ENCODE measurements at places on chromosomes 1 and 21.
A peak's percentile ranks its signal among the peaks of the same experiment; 100 is the strongest.

DNA sequence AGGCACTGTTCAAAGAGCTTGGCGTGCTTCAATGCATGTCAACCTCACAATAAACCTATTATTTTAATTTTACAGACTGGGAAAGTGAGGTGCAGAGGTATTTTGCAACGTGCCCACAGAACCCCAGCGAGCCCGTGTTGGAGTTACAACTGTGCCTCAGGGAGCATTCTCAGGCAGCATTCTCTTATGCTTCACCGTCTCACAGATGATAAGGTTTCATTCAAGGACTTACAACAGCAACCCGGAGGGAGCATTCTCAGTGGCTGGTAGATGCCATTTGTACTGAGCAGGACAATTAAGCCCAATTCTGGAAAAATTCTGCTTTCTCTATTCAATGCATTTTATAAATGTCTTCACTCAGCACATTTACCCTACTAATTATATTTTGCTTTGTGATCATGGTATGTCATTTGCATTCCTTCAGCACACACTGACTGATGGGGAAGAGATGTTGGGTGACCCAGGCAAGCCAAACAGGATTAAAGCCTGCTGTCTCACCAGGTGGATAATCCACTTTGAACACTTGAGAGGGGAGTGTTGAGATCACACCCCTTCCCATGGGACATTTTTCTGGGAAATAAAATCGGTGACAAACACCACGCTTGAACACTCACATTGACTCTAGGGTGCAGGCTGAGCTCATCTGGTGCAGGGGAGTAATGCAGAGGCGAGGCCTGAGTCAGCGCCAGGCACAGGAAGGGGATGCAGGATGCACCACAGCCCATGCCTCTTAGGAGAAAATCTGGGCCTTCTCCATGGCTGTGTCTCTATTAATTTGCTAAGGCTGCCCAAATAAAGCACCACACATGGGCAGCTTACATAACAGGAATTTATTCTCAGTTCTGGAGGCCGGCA, 113.9 kb downstream of the CLIC6 start:
- DNase-seq, result no peak

DNA sequence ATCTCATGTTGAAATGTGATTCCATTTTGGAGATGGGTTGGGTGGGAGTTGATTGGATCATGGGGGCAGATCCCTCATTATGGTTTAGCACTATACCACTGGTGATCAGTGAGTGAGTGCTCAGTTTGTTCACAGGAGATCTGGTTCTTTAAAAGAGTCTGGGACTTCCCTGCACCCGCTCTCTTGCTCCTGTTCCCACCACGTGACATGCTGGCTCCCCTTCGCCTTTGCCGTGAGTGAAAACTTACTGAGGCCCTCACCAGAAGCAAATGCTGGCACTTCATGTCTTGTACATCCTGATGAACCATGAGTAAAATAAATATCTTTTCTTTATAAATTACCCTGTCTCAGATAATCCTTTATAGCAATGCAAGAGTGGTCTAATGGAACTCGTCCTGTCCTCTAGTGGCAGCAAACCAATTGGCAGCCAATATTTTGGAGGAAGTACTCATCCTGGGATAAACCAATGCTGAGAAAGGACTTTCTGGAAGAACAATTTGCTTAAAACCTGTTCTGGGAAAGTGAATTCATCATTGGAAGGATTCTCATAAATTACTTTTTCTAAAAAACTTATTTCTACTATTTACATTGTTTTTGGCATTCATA, 27.8 kb upstream of the CYP4A11 start:
- no peak for DNase-seq

- DNase-seq, result no peak
Measured at GRCh38 chr1:102872526-102872925, 235.8 kb downstream of the COL11A1 start.

DNA sequence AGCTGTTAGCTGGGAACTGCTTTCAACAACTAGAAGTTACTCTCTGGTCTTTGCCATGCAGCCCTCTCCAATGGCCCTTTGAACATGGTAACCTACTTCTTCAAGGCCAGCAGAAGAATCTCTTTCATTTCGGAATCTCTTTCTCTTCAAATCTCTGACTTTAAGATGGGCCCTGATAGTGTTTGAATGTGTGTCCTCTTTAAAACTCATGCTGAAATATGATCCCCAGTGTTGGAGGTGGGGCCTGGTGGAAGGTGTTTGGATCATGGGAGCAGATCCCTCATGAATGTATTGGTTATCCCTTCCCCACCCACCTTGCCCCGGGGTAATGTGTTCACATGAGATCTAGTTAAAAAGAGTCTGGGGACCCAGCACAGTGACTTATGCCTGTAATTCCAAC, 54.5 kb upstream of the SOX13 start:
- DNase-seq, result no peak

- DNase-seq, result peak; percentile 33
Measured at GRCh38 chr1:64598100-64598571, 128.2 kb downstream of the CACHD1 start.

Measured in fibroblast of villous mesenchyme (primary cell).